ENCODE measurements at places on chromosomes 4 and X.

DNA sequence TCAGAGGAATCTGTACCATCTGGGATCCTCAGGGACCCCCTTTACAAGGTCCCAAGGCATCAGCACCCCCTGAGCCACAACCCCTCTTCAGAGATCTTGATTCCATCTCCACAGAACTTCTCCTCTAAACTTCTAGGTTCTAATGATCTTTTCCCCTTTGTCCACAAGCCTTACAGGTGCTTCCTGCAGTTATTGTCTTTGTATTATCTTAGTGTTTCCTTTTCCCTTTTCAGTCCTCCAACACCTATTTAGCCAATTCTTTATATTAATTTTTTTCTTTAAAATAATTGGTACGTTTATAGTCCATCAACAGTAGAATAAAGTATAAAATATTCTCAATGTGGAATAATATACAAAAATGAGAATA, 35.2 kb upstream of the FAM241A start:
- DNase-seq, result no peak

- no peak for DNase-seq
These were observed 65.1 kb downstream of the LHFPL1 start for GRCh38 chrX:112614640-112615039.

DNA sequence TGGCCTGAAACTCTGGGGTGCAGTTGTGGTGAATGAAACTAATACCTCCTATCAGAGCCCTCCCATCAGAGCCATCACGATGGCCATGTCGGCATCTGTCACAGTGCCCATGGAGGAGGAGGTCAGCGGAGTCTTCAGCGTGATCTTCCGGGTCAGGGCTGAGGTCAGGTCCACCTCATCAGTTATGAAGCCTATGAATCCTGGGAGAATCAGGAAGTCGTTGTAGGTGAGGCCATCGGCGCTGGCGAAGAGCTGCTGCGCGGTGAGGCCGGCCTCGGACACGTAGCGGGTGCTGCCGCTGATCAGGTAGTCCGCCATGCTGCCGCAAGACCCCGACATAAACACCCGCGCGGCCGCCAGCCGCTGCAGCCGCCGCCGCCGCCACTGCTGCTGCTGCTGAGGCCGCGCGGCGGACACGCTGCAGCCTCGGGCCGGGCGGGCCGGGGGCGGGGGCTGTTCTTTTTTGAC, 376.7 kb upstream of the MAOA start:
- no peak for DNase-seq

- DNase-seq, result no peak
These were observed 56.5 kb upstream of the ANKRD17 start for GRCh38 chr4:73315091-73315490.

DNA sequence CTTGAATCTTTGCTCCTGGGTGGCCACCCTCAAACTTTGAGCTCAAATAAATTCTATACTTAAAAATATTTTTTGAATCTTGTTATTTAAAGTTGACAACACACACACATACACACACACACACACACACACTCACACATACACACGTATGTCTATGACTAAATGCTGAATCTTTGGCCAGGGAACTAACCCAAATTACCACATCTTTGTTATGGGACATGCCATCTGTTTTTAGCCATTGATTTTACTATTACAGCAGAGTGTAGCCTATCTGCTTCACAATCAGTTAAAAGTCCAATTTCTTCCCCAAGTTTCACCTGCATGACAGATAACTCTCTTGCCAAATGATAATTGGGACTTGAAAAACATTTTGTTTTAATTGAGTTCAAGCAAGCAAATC, 45.0 kb upstream of the USP46 start:
- DNase-seq, result no peak

- DNase-seq, result no peak
These were observed 1.8 kb downstream of the PCSK1N start for GRCh38 chrX:48833542-48834138.

DNA sequence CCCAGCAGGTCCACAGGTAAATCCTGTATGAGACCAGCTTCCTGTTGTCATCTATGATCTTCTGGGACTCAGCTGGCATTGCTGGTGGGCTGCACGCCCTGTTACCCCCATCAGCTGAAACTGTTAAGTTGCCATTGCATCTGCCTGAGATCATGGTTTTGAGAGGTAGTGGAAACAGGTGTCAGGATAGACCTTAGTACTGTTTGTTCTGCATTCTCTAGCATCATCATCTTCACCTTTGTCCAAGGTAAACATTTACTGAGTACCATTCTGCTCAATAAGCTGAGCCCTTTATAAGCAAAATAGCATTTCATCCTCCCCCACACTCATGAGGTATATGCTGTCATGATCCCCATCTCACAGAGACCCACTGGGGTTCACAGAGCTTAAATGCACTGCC, 42.9 kb upstream of the PROM1 start:
- no peak for DNase-seq

GRCh38 chr4:183960046-183960420, 54.9 kb downstream of the STOX2 start:
- no peak for DNase-seq

DNA sequence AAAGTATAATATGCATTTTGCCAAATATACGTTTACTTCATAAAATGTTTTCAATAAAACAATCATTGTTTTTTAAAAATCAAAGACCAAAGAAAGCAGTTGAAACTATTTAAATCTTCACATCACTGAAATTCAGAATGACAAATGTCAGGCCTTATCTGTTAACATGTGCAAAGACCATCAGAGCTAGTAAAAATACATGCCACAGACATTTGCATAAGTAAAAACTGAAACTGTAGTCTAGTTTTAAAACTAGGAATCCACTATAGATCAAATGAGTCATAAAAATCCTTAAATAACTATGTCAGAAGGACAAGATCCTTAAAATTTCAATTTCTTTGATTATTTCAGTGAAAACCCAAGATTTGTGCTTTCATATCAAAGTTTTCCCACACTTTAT, 24.8 kb downstream of the KLHL15 start:
- DNase-seq, result no peak

DNA sequence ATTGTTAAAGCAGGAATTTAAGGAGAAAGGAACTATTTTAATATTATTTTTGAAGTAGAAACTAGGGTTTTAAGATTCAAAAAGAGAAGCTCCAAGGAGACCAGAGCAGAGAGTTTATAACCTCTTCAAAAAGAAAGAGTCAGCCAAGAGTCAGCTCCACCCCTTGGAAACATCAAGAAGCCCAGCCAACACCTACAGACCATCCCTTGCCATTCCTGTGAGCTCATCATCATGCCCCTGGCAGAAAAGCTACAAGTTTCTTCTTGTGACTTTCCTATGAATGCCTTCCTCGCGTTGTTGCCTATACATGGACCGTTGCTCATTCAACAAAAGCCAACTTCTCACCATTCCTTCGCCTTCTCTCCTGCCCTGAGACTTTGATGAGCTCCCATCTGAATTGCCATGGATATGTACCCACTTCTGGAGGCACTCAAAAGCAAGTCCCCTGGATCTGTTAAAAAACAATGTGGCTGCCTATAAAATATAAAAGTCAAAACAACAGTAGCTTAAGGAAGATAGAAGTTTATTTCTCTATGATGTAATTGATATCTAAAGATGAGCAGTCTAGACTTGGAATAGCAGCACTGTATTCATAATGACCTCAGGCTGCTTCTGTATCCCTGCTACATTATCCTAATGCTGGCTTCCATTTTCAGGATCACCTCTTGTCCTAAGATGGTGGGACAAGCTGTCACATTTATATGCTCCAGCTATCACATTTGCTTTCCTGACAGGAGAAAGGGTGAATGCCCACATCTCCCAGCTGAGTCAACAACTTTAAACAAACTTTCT, 20.3 kb downstream of the PLRG1 start:
- no peak for DNase-seq

GRCh38 chr4:33054161-33054560, 2334.0 kb downstream of the PCDH7 start:
- DNase-seq, result no peak

- DNase-seq, result no peak
These were observed 395.8 kb downstream of the GASK1B start for GRCh38 chr4:157776930-157777528.

DNA sequence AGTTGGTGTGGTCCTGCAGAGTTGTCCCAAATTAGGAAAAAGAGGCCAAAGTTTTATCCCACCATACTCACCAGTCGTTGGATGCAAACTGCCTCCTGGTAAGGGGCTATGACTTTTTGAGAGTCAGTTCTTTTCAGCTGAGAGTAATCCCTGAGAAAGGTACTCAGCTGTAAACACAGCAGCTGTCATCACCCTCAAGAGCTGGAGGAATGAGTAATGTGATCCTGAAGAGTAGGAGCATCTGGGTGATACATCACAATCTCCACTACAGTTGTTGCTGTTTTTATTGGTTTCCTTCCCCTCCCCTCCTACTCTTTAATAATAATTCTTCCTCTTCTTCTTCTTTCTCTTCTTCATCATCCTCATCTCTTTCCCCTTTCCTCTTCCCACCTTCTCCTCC, 5.7 kb downstream of the MAGEE1 start:
- no peak for DNase-seq

DNA sequence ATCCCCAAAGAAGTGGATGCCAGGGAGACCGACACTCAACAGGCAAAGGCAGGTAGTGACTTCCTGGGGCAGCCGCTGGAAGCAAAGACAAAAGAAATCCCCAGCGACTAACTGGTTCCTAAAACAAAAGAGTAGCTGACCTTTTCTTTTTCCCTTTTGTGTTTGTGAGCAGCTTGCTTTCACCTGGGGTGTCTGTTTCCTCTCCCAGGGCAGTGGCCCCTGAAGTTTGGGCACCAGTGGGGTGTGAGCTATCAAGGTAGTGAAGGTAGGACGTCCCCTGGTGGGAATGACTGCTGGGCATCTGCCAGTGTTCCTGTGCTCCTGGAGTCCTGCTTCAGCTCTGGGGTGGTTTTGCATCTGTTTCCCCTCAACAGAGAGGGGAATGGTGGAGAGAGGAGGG, 41.6 kb upstream of the STIM2 start:
- no peak for DNase-seq

GRCh38 chr4:47842985-47843384, 5.1 kb upstream of the CORIN start:
- DNase-seq, result no peak

- DNase-seq, result no peak
These were observed 13.4 kb upstream of the SLC2A9 start for GRCh38 chr4:10034612-10035104.

GRCh38 chr4:62130230-62130629, 930.1 kb downstream of the ADGRL3 start:
- no peak for DNase-seq

DNA sequence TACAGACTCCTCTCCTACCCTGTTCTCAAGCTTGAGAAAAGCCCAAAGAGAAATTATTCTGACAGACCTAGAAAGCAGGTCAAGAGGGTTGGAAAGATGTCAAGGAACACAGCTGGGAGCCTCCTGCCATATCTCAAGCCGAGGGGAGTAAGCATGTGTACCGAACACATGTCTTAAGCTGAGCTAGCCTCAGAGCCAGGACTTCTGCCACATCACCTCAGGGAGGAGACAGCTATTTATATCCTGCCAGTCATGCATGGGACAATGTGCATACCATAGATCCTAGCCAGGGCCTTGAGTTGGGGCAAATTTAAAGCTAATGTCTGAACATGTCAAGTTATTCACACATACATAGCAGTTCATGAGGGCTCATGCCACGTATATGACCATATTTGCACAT, 11.8 kb downstream of the TMEM31 start:
- no peak for DNase-seq

- DNase-seq, result no peak
These were observed 19.5 kb upstream of the PGRMC2 start for GRCh38 chr4:128307123-128307571.

GRCh38 chr4:81217779-81218178, 2.8 kb upstream of the PRKG2 start:
- no peak for DNase-seq

GRCh38 chr4:122930862-122931261, 8.5 kb upstream of the NUDT6 start:
- no peak for DNase-seq

DNA sequence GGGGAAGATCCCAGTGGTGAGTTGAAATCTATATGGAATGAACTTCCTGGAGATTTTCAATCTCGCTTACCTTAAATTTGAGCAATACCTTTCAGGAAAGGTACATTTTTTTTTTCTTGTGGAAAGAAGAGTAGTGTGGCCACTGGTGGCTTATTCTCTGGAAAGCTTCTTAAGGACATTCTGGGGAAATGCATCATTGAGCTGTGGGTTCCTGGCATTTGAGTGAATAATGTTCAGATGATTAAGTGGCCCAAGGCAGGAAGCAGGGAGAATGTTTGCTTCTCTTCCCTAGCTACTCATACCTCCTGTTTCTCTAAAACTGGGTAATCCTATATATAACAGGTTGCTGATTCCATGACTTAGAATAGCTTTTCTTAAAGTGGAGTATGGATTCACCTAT, 31.8 kb downstream of the STAG2 start:
- no peak for DNase-seq

DNA sequence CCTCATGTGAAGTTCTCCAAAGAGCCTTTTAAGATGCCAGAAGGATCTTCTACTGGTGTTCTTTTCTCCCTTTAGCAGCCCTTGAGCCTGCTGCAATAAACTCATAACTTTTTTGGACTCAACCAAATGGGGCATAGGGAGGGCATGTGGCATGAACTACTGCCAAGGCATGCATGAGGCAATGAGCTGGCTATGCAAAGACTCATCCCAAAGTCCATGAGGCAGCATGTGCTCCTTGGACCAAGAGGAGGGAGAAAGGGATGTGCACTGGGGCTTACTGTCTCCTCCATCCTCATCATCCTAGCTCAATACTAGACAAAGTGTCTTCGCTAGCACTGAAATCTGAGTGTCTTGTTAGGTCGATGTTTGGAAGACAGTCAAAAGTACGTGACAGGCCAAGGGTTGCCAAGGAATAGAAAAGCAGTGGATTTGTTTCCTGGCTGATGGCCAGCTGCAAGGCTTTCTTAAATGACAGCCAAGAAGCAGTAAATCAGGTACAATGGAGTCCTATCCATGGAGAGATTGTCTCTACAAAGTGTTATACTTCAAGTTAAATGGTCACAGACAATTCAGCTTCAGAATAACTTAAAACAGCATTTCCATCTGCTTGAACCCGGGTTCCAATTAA, 44.5 kb upstream of the ATXN3L start:
- no peak for DNase-seq

- DNase-seq, result no peak
These were observed 125.7 kb upstream of the GABRG1 start for GRCh38 chr4:46249516-46249915.

GRCh38 chr4:109816082-109816442, 500 bp downstream of the GAR1 start:
- DNase-seq, result no peak

DNA sequence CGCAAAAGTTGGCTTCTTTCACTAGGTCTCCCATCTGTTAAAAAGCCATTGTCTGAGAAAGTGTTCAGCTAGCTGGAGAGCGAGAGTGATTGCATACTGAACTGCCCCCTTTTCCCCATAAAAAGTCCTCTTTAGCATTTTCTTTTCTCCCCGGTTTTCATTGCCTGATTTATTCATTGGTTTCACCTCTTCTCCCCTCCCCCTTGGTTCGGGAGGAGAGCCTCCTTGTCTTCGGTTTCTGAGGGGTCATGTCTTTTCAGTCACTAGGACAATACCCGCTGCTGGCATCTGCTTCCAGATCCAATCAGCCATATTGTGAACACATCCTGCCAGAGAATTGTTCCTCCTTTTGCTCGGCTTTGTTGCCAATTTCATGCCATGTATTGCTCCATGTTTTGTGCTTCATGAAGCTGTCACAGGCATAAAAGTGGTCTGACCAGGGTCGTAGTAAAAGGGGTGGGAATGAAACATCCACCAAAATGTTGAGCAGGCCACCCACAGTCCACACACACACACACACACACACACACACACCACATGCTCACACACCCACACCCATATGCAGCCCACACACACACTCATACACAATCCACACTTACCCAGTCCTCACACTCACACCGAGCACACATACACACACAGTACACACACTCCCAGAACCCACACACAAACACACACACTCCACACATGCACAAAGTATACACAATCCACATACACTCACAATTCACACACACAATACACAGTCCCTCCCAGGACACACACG, 136.0 kb downstream of the NKX6-1 start:
- DNase-seq, result no peak

Data from D721Med (cell line).